ENCODE measurements at places on chromosomes 6 and 20. TPM values are rescaled to one million over a fixed set of nuclear protein-coding genes. Genes with fewer than 3 reads are reported as not detected.

Gene RIOK1
- total RNA-seq: 15.5 TPM

Gene KPNA5
- total RNA-seq: 3.6 TPM

Gene IL17F
- total RNA-seq: not detected

Gene TENT5A
- 1.6 TPM for total RNA-seq

Gene TFAP2A
- total RNA-seq: 0.78 TPM

Gene SAMD5
- total RNA-seq: 9.0 TPM

Gene WFDC12
- not detected for total RNA-seq

Gene CCN6
- total RNA-seq: not detected

Gene MCHR2
- not detected for total RNA-seq

Gene TAAR6
- total RNA-seq: not detected

Gene HLA-DOB
- total RNA-seq: 1.2 TPM

Gene EDN1
- total RNA-seq: 376 TPM

Gene ID1
- total RNA-seq: 74.3 TPM

Gene DNMT3B
- 5.8 TPM for total RNA-seq

Gene OR12D3
- total RNA-seq: not detected

Gene PTCHD4
- total RNA-seq: 8.0 TPM

Gene VSX1
- total RNA-seq: not detected

Gene OPRM1
- not detected for total RNA-seq

Gene ZC2HC1B
- not detected for total RNA-seq

Gene PLCB4
- 5.9 TPM for total RNA-seq

Gene BMP6
- total RNA-seq: 123 TPM

Gene RGS19
- total RNA-seq: 32.6 TPM

Gene RBM24
- 5.5 TPM for total RNA-seq

Gene NQO2
- 21.6 TPM for total RNA-seq

Gene SMPDL3A
- 7.5 TPM for total RNA-seq

Gene HAO1
- not detected for total RNA-seq

Gene EYS
- total RNA-seq: not detected

Gene EIF6
- 200 TPM for total RNA-seq

Gene GSTA2
- total RNA-seq: not detected

Gene ARMH2
- not detected for total RNA-seq

Gene LY86
- not detected for total RNA-seq

Gene OPN5
- total RNA-seq: not detected

Gene B3GAT2
- total RNA-seq: not detected

Gene KCNK17
- total RNA-seq: not detected

Gene IL17A
- not detected for total RNA-seq

Gene CLDN20
- total RNA-seq: not detected

Gene MUC21
- total RNA-seq: not detected

Gene SENP6
- 55.9 TPM for total RNA-seq

Gene MYLK4
- total RNA-seq: 0.35 TPM

Gene PRSS35
- not detected for total RNA-seq

Gene MBOAT1
- 2.9 TPM for total RNA-seq

Gene RFX6
- total RNA-seq: not detected

Gene SMLR1
- total RNA-seq: not detected

Gene TRIM40
- not detected for total RNA-seq

Gene RSPO3
- total RNA-seq: 1.8 TPM

Gene TMEM14B
- total RNA-seq: 84.0 TPM

Gene HLA-DMB
- 1.8 TPM for total RNA-seq

Gene CCDC170
- total RNA-seq: 0.10 TPM

Gene MICAL1
- 34.7 TPM for total RNA-seq

Gene ABCC10
- total RNA-seq: 32.6 TPM

Gene CCN5
- total RNA-seq: not detected

Gene SYS1
- 19.2 TPM for total RNA-seq

Gene PRRT1
- 0.70 TPM for total RNA-seq

Gene TTK
- 7.2 TPM for total RNA-seq

Gene TMEM170B
- 2.7 TPM for total RNA-seq

Gene SLC17A1
- not detected for total RNA-seq

Gene MYCT1
- 156 TPM for total RNA-seq

Gene LAMA4
- total RNA-seq: 840 TPM

Gene REM1
- not detected for total RNA-seq

Measured in glomerular endothelial cell (primary cell).